ENCODE measurements at places on chromosomes 12 and 14.

DNA sequence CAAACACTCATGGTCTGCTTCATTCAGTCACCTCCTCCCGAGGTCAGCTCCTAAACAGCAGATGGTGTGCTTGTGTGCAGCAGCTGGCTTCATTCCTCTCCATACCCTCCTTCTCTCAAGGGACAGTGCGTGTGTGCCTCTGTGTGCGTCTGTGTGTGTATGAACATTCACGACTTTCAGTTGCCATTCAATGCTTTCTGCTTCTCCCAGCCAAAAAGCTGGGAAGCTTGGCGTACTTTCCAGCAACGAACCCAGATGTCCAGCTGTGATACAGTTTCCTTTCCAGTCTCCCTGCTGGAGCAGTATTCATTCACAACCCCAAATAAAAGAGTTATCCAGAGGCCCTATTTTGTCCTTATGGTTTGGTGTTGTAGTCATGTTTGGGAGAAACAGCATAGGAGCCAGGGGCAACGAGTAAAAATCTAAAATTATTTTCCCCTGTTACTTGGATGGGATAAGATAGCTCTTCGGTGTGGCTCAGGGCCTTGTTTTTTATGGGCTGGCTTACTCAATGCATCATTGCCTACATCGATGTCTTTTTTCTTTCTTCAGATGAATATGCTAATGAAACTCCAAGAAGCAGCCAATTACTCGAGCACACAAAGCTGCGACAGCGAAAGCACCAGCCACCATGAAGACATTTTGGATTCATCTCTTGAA is 379.3 kb downstream of the NAV3 start:
- no peak for DNase-seq

GRCh38 chr12:92299344-92299743 is 153.7 kb upstream of the BTG1 start:
- no peak for DNase-seq

DNA sequence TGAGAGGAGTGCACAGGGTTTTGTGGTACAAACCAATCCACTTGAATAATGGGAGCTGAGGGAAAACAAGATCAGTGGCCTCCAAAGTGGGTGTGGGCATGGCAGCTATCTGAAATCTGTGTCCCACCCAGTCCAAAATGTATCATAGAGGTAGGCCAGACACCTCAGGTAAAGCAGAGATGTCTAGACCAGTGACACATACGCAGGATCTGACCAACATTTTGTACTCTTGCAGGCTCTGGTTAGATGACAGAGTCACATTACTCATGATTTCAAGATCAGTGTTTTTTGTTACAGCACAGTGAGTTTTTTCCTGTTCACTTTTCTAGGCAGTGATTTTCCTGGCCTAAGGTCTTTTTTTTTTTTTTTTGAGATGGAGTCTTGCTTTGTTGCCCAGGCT is 211.8 kb downstream of the PCNX1 start:
- DNase-seq, result no peak

DNA sequence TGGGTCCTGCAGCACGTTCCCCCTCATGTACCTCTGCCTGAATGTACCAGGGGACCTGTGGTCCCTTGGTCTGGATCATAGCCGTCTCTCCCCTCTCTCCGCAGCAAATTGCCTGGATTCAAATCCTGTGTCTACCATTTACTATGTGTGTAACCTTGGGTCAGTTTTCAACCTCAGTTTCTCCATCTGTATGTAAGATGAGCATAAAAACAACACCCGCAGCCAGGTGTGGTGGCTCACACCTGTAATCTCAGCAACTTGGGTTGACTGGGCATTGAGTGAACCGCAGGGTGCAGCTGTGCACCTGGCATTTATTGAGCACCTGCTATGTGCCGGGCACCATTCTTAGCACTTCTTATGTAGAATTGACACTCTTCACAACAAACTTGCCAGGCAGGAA is 14.1 kb downstream of the CYP46A1 start:
- DNase-seq, result no peak

- no peak for DNase-seq
These were observed 114.2 kb downstream of the BRMS1L start for GRCh38 chr14:35940291-35940690.
